RKO (cell line): ENCODE measurements at places on chromosomes 4 and X.

- DNase-seq = peak; percentile 49
These were observed at the start of gene ZFX for GRCh38 chrX:24149351-24150050. Gene ZFX, plus strand, starts transcription at chrX:24149729. Its CDS starts 23,014 bp downstream, at chrX:24172743.

GRCh38 chr4:153141238-153141637 is 63.0 kb upstream of the TRIM2 start:
- DNase-seq = no peak

GRCh38 chr4:28179126-28179525 is 1318.5 kb downstream of the STIM2 start:
- no peak for DNase-seq

- no peak for DNase-seq
These were observed 12.4 kb downstream of the VAMP7 start for GRCh38 chrX:155893521-155893920.

GRCh38 chr4:158811704-158812103 is 42.9 kb downstream of the FNIP2 start:
- no peak for DNase-seq

DNA sequence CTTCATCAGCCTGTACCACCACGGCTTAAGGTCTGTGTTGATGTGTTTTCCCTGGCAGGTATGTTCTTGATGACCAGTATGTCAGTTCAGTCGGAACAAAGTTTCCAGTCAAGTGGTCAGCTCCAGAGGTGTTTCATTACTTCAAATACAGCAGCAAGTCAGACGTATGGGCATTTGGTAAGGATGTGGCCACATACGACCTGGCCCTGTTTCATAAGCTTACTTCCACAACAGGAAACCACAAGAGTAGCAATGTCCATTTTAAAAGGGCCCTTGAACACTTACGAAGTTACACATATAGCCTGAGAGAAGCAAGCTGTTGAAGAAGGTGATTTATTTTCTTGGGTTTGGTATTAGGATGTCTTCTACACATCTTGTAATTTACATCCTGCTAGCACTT is 46.1 kb downstream of the BMX start:
- DNase-seq = no peak

GRCh38 chrX:28177202-28177601 is 196.0 kb upstream of the DCAF8L1 start:
- no peak for DNase-seq

- DNase-seq = no peak
These were observed 775 bp upstream of the YIPF6 start for GRCh38 chrX:68498044-68498507.

DNA sequence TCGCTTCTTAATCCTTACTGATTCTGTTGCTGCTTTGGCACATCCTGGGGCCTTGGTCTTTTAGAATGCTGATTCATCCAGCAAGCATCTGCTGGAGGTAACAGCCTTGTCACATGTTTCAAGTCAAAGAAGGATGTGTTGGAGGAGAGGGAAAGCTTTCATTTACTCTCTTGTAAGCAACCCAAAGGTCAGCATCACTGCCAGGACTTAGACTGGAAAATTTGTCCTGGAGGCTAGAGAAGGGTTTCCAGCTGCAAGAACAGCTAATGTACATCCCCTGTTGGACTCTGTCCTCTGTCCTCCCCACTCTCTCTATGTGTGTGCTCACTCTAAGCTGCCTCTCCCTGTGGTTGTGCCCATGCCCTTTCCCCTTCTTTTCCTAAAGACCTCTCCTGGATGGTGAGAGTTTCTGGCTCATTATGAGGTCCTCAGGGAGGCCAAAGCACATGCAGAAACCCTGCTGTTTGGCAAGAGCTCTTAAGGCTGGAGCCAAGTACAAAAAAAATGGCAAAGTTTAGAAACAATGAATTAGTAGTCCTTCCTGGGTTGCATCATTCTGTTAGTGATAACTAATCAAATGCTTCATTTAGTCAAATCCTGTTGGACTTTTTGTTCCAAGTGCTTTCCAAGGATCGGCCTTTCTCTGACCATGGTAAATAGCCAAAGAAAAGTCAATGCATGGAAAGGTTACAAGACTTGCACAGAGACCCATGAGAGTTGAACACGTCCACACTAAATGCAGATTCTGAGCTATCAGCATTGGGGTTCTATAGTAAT is 13.4 kb upstream of the SRPX start:
- no peak for DNase-seq

DNA sequence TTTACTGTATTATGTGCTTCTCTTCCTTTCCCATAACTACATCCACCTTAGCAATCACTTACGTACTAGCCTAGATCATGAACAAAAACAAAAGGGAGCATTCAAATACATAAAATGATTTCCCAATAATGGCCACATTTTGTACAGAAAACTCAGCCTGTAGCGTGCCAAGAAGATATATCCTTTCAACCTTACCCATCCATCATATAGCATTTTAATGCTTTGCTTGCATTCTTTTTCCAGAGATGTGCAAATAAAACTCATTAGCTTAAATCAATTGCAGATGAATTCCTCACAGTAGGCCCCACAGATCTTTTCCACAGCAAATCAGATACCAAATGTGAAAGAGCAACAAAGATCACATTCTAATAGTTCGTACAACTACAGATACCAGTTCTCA is 20.8 kb downstream of the GRSF1 start:
- DNase-seq = no peak

DNA sequence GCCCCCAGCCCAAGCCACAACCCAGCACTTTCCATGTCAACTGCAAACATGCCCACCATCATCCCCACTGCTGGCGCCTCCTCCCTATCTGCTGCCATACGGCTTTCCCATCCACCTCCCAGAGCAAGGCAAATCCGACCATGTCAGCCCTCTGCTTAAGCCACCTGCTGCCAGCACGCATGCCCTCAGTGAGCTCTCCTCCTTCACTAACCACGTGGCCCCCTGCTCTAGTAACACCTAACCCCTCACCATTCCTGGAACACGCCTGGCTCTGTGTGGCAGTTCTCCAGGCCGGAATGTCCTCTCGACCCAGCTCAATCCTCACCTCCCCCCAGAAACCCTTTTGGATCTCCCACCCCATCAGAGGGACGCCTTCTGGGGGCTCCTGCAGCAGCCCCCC is 17.4 kb downstream of the BCAP31 start:
- no peak for DNase-seq

DNA sequence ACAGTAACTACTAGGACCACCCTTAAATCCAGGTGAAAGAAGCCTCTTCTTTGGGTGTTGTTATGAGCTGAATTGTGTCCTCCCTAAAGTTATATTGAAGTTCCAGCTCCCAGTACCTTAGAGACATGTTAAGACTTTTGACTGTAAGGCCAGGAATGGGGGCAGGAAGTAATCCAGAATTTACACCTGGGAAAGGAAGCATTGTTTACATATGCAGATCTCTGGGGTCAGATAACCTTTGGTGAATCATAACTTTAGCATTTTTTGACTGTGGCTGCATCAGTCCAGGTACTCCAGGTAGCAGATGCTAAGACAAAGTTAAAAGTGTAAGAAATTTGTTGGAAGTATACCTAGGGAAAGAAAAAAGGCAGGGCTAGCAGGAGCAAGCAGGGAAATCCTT is 104.9 kb upstream of the CENPE start:
- no peak for DNase-seq

- DNase-seq = no peak
These were observed 14.7 kb upstream of the AMBN start for GRCh38 chr4:70577220-70577927.

DNA sequence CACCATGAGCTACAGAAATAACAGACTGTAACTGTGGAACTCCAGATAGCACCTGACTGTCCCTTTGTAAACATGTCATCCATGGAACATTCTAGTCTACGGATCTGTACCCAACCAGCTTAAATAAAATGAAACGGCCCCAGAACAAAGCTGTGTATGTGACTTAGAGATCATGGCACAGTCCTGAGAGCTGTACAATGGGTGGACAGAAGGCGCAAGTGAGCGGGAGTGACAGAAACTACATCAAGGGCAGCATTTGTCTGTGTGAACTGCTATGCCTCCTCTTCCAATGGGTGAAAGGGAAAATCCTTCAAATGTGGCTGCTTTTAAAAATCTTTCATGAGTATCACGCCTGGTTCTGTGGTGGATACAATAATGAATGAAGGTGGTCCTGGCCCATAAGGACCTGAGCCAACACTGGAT is 72.5 kb downstream of the FAT1 start:
- DNase-seq = no peak

- no peak for DNase-seq
These were observed 38.0 kb downstream of the PI4K2B start for GRCh38 chr4:25271866-25272265.

- DNase-seq = no peak
These were observed 135.8 kb upstream of the NDST3 start for GRCh38 chr4:117898496-117898895.

GRCh38 chr4:101355246-101355645 is 7.9 kb upstream of the PPP3CA start:
- DNase-seq = no peak

DNA sequence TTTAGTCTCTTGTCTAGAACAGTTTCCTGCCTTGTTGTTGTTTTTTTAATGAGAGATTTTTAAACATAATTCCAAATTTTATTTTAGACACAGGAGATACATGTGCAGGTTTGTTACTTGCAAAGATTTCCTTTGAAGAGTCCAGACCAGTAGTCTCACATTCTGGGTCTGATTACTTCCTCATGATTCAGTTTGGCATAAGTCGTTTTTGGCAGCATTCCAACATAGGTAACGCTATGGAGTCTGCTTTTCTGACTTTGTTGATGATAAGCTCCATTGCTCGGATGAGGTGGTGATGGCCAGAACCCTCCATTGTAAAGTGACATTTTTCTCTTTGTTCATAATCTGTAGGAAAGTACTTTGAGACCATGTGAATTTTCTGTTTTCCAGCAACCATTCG is 74.7 kb downstream of the CLCN4 start:
- no peak for DNase-seq

GRCh38 chrX:99398545-99398944 is 1011.5 kb downstream of the PCDH19 start:
- DNase-seq = no peak

- no peak for DNase-seq
These were observed 47.6 kb downstream of the FSTL5 start for GRCh38 chr4:162116095-162116779.

- DNase-seq = no peak
These were observed 11.3 kb upstream of the SETD7 start for GRCh38 chr4:139567159-139567870.

DNA sequence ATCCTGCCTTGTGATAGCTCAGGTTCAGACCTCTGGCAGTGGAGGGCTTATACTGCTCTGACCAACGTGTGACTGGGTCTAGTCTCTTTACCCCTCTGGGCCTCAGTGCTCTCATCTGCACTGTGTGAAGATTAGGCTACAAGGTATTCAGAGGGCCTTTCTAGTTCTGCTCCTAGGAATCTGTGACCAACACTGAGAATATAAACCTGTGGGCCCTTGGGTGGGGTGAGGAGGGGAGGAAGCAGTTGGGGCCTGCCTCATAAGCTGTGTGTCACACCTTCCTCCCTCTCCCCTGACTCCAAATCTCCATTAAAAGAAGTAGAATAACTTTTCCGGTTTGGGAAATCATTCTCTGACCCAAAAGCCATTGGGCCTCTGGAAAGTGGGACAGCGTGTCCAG is 66.3 kb upstream of the MSN start:
- no peak for DNase-seq
